ENCODE measurements at places on chromosomes 6 and 20.
A peak's percentile ranks its signal among the peaks of the same experiment; 100 is the strongest.

DNA sequence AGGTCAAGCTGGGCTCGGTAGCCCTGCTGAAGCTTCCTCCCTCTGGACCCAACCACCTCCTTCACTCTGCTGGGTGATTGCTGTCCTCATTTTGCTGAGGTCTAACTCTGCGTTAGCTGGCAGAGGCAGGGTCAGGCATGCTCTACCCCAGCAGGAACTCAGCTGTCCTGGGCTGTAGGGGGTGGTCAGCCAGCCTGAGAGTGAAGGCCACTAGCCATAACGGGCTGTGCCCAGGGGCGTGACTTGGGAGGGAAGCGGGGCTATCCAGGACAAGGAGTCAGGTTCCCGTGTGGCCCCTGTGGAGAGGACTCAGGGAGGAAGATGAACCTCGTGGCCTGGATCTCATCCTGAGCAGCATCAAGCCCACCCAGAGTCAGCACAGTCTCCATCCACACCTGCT lies 761 bp downstream of the CST5 start:
- DNase-seq: no peak

DNA sequence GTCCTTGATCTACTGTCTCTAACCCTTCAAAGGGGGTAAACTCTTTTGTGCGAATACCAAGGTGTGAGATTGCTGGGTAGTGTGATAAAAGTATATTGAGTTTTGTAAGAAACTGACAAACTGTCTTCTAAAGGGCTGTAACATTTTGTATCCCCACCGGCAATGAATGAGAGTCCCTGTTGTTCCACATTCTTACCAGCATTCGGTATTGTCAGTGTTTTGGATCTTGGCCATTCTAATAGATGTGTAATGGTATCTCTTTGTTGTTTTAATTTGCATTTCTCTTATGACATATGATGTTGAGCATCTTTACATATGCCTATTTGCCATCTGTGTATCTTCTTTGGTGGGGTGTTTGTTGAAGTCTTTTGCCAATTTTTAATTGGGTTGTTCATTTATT lies 1090.7 kb downstream of the KIF16B start:
- no peak for DNase-seq

GRCh38 chr6:31821301-31822035 lies 6.1 kb upstream of the HSPA1B start:
- peak; percentile 45 for DNase-seq

DNA sequence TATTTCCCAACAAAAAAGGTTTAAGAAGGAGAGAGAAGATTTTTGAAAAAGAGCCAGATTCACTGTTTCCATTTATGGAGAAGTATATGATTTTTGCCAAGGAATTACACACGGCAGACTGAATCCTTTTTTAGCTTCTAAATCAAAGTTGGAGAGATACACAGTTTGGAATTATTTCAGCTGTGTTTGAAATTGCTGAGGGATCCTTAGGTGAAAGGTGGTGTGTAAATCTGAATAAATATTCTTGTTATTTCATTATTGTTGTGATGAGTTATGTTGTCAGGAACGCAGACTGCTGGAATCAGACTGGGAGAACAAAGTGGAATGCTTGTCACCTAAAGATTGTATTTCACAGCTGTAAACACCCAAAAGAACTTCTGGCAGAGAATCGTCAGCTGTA lies 168.5 kb upstream of the AKIRIN2 start:
- no peak for DNase-seq

DNA sequence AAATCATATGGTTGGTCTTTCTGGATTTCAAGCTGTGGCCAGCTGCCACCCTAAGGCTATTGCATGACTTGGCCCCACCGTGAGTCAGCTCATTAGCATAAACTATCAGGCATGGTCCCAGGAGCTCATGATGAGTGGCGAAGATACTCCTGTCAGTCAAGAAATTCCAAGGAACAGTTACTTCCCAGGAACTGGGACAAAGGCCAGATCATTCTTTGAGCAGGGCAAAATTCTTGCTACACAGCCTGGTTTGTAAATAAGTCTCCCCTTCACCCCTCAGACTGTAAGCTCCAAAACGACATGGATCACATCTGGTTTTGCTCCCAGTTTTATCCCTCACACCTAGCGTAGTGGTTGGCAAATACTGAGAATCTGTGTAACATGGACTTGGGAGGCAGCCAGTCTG lies 33.0 kb upstream of the KIAA1586 start:
- DNase-seq: no peak

GRCh38 chr6:4396044-4396443 lies 260.7 kb upstream of the ECI2 start:
- DNase-seq: no peak

DNA sequence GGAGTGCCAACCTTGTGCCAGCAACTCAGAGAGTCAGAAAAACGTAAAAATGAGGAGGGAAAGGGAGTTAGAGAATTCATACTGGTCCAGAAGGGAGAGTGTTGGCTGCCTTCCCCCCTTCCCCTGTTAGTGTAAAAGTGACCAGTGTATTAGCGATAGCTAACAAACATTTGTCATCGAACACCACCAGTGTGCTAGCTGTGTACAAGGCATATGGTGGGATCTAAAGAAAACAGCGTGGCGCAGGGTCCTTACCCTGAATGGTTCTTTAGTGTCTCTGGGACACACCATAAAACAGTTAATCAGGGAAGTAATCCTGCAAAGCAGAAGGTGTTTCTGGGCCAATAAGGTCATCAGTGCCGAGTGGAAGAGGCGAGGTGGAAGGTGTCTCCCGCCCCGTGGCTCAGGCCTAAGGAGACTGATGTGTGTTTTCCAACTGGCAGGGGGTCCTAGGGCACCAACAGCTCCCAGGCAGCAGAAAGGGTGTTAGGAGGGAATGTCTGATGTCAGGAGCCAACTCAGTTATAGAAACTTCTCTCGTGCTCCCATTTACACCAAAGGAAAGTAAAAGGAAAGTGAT lies 91.9 kb downstream of the TCP11 start:
- DNase-seq: no peak

DNA sequence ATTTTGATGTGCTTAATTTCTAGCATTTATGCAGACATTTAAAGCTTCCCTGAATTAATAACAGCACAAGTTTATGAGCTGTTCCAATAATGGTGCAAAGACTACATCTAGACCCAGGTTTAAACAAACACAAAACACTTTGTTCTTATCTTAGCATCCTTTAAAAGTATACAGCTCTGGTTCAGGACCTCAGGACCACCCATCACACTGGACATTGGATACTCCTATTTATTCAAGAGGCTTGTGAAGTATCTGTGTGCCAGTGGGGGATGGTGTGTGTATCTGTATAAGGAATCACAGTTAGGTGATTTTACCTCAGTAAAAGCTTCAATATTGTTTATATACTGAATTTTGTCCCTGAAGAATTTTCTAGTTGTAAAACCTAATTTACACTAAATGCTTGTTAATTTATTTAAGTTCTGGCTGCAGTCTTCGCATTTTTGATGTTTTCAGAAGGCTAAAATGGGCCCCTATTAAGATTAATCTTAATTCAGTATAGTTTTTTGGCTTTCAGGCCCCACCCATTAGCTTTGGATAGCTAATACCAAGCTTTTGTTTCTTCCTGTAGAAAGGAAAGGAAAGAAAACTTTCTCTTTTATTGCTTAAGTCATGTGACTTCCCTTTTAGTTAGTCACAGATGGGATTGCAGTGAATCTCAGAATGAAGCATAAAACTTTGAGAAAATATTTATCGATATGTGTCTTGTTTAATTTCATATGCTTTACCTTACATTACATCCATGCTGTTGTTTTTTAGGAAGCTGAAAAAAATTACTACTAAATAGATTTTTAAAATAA lies 13.1 kb downstream of the LIN28B start:
- no peak for DNase-seq

GRCh38 chr6:158396136-158396535 lies 83.9 kb downstream of the TULP4 start:
- no peak for DNase-seq

- no peak for DNase-seq
Measured at GRCh38 chr6:71524201-71524600, 235.6 kb downstream of the OGFRL1 start.

- no peak for DNase-seq
Measured at GRCh38 chr6:154462425-154462824, 48.1 kb downstream of the CNKSR3 start.

GRCh38 chr20:62572980-62573379 lies 69.3 kb upstream of the SLCO4A1 start:
- DNase-seq: no peak

GRCh38 chr20:2473516-2473915 lies 2.9 kb upstream of the SNRPB start:
- no peak for DNase-seq

GRCh38 chr20:32565735-32566032 lies 19.4 kb downstream of the NOL4L start:
- DNase-seq: no peak

- no peak for DNase-seq
Measured at GRCh38 chr20:54174457-54175175, 830 bp upstream of the CYP24A1 start.

DNA sequence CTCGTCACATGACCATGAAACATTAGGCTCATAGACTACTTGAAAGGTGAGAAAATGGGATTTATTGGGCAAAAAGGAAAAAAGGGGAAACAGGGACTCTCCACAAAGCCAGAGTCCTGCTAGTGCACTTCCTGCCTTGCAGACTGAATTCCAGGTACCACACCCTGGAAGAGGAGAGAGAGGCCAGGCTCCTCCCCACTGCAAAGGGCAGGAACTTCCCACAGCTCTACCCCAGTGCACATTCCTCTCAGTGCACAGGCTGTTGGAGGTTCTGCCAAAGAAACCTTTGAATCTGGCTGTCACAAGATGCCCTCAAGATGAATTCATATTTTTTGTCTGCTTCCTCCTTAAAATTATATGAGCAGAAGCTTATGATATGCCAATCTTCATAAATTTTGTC lies 920.4 kb upstream of the GJE1 start:
- DNase-seq: no peak

DNA sequence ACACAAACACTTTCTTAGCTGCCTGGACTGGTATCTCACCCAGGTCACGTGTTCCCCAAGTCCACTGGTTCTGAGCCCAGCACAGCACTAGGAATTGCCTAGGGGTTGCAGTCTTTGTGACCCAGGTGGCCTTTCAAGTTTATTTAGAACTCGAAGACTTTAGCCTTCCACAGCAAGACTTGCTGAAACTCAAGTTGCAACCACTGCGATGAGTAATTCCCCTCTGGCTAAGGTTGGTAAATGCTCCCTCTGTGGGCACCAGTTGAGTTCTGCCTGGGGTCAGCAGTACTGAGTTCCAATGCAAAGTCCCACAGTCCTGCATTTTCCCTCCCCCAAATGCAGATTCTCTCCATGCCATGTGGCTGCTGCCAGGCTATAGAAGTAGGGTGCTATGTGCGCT lies 77.6 kb upstream of the MOCS1 start:
- no peak for DNase-seq

- no peak for DNase-seq
Measured at GRCh38 chr6:37528541-37528940, 28.8 kb upstream of the CCDC167 start.

- DNase-seq: no peak
Measured at GRCh38 chr6:160667639-160668481, 3.8 kb upstream of the LPA start.

GRCh38 chr20:64146301-64146935 lies 17.8 kb upstream of the MYT1 start:
- DNase-seq: no peak

GRCh38 chr6:169175360-169175887 lies 78.2 kb downstream of the THBS2 start:
- no peak for DNase-seq

DNA sequence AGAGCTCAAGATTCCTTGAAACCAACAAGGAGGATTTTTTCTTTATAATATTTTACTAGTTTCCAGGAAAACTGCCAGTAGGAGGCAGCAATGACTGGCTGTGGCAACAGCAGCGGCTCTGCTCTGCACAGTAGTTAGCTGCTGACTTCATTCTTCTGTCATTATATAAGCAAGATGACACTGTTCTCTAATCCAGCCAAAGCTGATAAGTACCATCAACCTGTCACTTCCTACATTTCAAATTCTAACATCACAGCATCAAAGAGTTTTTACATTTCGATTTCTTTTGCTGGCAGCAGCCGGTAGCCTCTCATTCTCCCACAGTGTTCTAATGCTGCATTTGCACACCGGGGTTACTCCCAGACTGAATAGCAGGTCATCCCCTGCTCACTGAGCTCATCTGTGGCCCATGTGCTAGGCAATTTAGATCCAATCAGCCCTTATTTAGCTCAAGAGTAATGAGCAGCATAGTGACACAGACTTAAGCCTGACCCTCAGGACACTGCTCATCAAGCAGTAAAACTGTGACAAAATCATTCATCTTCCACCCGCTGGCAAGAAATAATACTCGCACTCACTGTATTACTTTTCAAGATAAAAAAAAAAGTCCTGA lies 67.8 kb downstream of the MMS22L start:
- no peak for DNase-seq

GRCh38 chr6:154012852-154013251 lies 26.2 kb upstream of the OPRM1 start:
- DNase-seq: no peak

DNA sequence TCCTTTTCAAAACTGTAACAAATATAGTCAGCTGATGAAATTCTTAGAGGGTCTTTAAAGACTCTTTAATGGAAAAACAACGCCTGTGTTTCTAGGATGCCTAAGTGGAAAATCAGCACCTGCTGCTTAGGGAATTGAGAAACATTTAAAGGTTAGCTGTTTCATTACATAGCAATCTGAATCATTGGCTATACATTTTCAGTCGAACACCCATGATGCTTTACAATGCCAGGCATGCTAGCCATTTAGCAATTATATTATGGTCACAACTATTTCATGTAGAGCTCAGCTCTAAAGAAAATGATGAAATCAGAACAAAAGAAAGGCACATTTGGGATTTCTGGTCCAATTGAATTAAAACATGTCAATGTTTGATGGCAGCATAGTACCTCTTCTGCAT lies 270.3 kb upstream of the SYNCRIP start:
- no peak for DNase-seq

GRCh38 chr6:142568857-142569597 lies 267.2 kb downstream of the ADGRG6 start:
- no peak for DNase-seq

GRCh38 chr6:34538581-34538980 lies 17.5 kb downstream of the SPDEF start:
- no peak for DNase-seq

DNA sequence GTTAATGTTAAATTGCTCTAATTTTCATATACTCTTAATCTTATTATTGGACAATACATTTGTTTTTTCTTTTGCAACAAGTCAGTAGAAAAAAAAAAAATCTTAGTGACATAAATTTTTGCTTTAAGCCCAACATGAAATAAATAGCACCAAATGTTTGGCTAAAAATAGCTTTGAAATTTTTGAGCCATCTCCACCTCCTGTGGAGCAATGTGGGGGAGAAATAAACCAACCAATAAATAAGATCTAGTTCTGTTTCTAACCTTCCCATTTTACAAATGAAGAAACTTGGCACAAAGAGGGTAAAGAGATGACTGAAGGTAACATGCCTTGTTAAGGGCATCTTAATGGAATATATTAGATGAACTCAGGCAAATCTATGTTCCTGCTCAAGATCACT lies 91.4 kb downstream of the PRKN start:
- no peak for DNase-seq

DNA sequence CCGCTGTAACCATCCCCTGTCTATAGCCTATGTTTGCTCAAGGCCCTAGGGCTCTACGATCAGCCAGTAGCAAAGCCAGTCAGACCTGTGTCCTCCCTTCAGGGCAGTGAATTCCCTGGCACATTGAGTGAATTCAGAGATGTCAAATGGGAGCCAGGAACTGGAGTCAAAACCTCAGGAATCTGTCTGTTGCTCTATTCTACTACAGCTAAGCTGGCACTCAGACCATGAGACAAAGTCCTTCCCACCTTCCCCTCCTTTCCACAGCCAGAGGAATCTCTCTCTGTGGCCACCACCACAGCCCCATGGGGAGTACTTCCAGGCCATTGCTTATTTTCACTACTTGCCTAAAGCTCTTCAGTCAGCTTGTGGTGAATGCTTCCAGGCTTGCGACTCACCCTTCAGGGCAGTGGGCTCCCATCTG lies 82.0 kb downstream of the PKIB start:
- no peak for DNase-seq
